Fibroblast of skin of scalp (primary cell): ENCODE measurements at places on chromosomes 4 and X.
A peak's percentile ranks its signal among the peaks of the same experiment; 100 is the strongest.

GRCh38 chrX:102712216-102712966, at the start of gene GPRASP2:
Gene GPRASP2, plus strand, starts transcription at chrX:102712448. Its CDS starts 2,422 bp downstream, at chrX:102714870.
- peak; percentile 22 for DNase-seq

DNA sequence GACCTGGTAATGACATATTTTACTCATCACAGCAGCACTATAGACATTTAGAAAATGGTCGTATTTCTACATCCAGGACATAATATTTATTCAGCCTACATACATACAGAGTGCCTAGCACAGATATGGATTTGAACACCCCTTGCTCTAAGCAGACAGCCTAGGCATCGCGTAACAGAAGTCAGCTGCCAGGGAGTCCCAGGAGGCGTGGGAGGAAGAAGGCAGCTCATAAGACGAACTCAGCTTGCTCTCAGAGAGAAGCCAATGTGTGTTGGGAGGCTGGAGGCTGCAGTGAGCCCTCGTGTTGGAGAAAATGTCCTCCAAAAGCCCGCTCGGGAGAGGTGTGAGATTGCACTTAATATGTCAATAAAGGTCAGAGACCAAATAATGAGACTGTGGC, 131.6 kb downstream of the BCOR start:
- DNase-seq: no peak

DNA sequence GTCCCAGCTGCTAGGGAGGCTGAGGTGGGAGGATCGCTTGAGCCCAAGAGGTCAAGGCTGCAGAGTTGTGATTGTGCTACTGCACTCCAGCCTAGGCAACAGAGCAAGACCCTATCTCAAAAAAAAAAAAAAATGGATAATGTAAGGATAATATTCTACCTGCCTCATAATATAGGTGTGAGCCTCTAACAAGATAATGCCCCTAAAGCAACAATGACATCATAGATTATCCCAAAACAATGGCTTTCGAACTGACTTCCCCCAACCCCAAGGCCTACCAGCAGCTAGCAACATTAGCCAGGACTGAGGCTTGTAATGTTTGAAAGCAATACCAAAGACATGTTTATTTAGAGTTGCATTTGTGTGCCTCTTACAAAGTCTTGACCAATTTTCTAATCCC, 33.9 kb upstream of the ATP6AP2 start:
- DNase-seq: no peak

DNA sequence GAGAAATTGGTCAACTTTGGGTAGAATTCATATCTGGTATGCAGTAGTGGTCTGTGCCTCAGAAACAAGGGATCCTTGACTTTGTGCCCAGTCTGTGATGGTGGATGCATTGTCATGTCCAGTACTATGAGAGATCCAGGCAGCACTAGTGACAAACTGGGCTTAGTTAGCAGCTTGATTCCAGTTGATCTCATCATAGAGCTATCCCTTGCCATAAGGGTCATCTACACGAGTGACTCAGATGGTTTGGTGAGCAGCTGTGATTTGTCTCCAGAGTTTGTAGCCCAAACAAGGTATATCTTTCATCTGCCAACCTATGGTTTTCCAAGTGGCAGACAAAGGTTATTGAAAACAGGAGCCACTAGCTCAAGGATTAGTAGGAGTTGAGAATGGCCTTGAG, 298.8 kb downstream of the GBA3 start:
- no peak for DNase-seq

DNA sequence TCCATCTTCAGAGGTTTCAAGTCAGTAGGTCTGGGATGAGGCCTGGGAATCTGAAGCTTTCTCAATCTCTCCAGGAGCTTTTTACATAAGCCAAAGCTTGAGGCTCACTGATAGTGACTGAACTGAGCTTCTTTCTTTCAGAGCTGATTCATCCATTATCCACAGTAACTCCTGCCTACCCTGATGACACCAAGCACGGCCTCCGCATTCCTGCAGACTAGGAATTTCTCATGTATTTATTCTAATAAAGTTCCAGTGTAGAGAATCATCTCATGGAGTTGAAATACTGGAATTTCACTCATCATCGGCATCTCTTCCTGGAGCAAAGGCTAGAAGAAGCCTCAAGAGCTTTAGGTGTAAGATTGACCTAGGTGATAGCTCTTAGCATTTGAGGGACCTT, 12.1 kb upstream of the DCTD start:
- DNase-seq: peak; percentile 94

DNA sequence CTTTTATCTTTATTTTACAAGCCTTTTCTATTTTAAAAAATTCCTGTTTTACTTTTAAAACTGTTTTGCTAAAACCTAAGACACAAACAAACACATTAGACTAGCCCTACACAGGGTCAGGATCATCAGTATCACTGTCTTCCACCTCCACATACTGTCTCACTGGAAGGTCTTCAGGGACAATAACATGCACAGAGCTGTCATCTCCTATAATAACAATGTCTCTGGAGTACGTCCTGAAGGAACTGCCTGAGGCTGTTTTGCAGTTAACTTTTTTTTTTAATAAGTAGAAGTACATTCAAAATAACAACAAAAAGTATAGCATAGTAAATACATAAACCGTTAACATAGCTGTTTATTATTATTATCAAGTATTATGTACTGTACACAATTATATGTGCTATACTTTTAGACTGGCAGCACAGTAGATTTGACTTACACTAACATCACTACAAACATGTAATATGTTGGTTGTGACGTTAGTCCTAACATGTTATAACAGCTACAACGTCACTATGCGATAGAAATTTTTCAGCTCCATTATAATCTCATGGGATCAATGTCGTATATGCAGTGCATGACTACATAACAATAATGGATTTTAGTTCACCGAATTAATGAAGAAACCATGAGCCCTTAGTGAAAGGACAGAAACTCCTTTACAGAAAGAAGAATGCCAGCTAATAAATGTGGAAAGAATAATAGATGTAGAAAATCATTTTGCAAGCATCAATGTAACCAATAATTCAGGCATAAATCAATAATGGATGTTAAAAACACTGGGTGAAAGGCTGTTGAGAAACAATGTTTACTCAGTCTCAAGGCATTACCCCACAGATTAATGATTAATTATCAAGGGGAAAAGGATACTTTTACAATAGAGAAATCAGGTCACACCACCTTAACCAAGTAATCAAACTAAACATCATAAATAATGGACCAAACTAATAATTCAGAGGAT, 49.2 kb downstream of the FBXW7 start:
- no peak for DNase-seq

- DNase-seq: no peak
Observed at GRCh38 chr4:38497121-38497520, 166.9 kb upstream of the KLF3 start.

DNA sequence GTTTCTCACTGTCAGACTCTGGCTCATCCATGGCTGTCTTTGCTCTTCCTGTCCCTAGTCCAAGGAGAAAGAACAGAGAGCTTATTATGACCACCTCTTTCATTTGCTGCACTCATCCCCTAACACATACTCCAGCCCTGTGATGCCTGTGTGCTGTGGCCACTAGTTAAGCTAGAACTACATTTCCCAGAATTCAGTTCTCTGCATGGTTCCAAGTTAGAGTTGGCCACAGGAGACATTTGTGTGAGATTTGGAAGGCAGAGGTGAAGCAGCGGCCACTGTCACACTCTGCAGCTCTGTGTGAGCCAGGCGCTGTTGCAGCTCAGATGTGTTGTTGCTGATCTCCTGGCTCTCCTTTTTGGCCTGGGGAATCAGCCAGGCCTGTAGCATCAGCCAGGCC, 188.2 kb upstream of the ATP6AP2 start:
- DNase-seq: no peak
